Activated CD4-positive, alpha-beta T cell treated with anti-CD3 and anti-CD28 coated beads, Interleukin-2, amount 50 U/mL, for 24 hours (primary cell): ENCODE measurements at places on chromosomes 7 and 10.

GRCh38 chr10:74320717-74321116 is 169.7 kb downstream of the ADK start:
- no peak for DNase-seq

DNA sequence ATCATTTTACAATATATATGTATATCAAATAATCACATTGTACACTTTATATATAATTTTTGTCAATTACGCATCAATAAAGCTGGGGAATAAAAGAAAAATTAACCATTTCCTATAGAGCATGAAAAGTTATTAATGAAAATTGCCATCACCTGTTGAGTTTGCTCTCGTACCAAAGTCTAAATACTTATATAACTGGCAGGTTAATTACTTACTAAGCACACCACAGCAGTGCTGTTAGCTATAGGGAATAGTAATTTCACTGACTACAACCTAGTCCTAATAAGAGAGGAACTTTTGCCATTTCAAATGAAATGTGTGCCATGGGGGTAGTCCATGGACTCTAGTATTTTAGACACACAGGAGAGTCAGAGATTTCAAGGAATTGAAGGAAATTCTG is 176.9 kb upstream of the COL1A2 start:
- no peak for DNase-seq

GRCh38 chr10:118955531-118955930 is 74.0 kb upstream of the NANOS1 start:
- DNase-seq: no peak

GRCh38 chr10:23172429-23173213 is 19.5 kb upstream of the PTF1A start:
- DNase-seq: no peak

DNA sequence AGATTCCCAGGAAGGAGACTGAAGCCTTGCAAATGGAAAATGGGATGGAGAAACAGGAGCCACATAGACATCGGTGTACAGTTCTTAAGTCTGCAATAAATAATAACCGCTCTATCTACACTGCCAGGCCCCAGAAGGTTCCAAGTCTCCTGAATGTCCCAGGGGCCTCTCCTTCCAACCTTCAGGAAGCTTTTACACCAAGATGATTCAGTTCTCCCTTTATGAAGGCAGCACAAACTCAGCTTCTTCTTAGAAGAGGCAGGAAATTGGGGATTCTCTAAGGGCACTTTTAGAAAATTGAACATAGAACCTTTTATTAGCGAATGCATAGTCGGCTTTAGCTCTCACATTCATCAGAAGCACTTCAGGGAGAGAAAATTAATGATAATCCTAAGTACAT is 130.8 kb upstream of the LYZL1 start:
- DNase-seq: no peak

- no peak for DNase-seq
Measured at GRCh38 chr10:54131833-54132232, 669.2 kb downstream of the PCDH15 start.

DNA sequence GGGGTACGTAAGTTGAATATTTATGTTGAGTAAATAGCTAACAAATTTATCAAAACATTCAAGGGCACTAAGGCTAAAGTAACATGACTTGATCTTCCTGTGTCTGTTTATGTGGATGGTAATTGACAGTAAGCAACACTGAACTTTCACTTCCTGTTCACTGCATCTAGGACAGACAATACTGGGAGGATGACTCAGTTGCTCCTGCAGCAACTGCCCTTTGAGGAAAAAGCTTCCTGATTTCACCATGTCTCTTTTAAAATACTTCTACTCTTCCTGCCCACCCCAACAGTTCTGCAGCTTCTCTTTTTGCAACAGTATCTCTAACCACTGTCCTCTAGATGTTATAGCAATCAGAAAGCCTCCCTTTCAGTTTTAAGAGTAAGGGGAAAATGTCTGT is 76.6 kb upstream of the HGF start:
- DNase-seq: no peak

DNA sequence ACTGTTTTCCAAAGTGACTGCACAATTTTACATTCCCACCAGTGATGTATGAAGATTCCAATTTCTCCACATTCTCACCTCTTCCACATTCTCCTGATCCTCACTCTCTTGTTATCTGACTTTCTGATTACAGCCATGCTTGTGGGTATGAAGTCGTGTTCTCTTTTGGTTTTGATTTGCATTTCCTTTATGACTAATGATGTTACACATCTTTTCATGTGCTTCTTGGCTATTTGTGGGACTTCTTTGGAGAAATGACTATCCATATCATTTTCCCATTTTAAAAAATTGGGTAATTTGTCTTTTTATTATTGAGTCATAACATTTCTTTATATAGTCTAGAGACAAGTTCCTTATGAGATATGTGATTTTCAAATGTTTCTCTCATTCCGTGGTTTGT is 10.5 kb upstream of the GIMAP8 start:
- DNase-seq: no peak

- no peak for DNase-seq
Measured at GRCh38 chr7:115060095-115060870, 138.4 kb downstream of the MDFIC start.

GRCh38 chr10:106158241-106158640 is 1006.3 kb downstream of the SORCS1 start:
- DNase-seq: no peak

DNA sequence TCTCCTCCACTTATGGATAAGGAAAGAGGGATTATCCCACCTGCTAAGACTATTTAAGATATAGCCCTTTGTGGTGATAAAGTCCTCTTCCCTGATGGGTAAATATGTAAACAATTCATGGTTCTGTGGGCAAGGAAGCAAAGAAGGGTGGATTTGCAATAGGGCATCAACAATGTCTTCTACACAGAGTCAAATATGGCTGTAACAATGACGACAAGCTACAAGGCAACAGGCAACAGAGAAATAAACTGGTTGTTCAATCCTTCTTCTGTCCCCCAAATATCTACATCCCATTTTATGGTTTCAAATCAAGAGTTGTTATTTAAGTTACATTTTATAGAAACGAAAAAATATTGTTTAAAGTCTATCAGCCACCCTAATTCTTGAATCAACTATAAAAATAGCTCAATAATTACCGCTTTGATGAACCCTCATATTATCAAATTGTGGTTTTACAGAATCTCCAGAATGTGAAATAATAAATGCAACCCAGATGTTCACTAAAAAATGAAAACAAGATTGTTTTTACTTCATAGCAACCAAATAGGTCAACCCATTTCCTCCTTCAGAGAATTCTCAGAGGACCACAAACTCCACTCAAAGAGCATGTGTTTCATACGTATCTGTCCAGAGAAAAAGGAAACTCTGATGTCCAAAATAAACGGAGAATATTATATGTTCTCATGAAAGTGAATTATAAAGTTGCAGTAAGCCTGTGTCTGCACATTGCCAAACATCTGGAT is 13.8 kb downstream of the CYTH3 start:
- DNase-seq: no peak

- no peak for DNase-seq
Measured at GRCh38 chr10:133257489-133258065, 19.1 kb downstream of the ADAM8 start.

DNA sequence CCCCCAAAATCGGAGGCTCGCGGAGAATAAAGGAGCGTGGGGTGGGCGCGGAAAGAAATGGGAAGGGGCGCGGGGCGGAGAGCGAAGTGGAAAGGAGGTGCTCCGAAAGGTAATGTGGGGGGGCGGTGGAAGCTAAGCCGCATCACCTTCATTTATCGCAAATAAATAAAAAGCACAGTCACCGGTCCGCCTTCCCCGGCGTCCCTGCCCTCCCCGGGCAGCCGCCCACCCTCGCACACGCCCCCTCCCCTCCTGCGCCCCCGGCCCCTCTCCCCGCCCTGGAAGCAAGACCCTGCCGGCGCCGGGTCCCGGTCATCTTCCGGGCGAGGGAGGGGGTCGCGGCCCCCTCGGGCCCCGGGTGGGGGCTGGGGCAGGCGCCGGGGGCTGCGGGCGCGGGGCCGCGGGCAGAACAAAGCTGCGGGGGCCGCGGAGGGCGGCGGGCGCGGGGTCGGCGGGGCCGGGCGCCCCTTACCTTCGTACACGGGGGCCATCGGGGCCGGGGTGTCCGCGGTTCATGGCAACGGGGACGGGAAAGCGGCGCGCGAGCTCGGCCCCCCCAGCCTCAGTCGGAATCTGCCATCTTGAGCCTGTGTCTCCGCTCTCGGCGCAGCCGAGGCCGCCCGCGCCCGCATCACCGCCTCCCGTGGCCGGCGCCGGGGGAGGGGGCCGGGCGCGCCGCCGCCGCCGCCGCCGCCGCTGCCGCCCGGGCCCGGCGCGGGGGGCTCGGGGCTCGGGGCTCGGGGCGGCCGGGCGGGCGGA is 486 bp downstream of the HIPK2 start:
- no peak for DNase-seq

- no peak for DNase-seq
Measured at GRCh38 chr7:710161-710560, 16.3 kb upstream of the DNAAF5 start.

GRCh38 chr10:3950676-3951275 is 165.8 kb upstream of the KLF6 start:
- DNase-seq: no peak

DNA sequence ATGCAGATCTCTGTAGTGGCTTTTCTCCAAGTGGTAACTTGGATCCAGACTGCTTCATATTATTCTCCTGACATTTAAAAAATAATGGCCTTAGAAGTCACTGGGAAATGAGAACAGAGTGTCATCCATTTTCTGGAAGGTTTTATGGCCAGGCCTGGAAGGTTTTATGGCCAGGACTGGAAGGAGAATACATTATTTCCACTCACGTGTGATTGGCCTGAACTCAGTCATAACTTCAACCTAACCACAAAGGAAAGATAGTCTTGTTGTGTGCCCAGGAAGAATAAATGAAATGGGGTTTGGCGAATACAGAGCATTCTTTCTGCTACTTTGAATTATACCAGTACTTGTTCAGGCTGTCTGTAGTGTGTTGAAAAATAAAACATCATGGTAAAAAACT is 360.9 kb downstream of the GPAM start:
- DNase-seq: no peak

DNA sequence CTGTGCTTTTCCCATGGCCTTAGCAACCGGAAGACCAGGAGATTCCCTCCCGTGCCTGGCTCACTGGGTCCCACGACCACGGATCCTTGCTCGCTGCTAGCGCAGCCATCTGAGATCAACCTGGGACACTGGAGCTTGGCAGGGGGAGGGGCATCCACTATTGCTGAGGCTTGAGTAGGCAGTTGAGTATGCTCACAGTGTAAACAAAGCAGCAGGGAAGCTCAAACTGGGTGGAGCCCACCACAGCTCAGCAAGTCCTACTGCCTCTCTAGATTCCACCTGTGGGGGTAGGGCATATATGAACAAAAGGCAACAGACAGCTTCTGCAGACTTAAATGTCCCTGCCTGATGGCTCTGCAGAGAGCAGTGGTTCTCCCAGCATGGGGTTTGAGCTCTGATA is 697.0 kb downstream of the SORCS1 start:
- DNase-seq: no peak

DNA sequence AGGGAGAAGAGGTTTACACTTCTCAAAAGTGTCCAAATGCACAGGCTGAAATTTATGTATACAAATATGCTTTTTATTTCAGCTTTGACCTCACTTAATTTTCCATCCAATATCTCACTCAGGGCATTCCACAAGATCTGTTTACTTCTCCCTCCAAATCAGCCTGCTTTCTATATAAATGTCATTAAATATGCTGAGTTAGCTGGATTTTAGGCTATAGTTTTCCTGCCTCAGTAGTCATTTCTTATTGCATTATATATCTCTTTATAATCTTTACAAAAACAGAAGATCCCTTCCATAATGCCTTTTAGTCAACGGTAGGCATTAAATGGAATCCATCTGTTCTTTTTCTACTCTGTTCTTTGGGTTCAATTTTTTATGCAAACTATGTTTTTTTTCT is 71.7 kb upstream of the KCND2 start:
- DNase-seq: no peak

DNA sequence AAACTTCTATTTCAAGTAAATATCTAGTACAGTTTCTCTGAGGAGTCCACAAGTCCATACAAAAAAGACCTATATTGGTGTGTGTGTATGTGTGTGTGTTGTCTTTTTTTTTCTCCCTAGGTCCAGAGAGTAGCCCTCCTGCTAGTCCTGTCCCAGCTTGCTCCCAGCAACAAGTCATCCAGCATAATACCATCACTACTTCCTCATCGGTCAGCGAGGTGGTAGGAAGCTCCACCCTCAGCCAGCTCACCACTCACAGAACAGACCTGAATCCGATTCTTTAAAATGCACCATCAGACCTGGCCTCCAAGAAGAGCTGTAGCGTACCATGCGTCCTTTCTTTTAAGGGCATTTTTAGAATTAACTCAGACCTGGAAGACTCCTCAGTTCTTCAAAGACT is 139.1 kb downstream of the TRIL start:
- no peak for DNase-seq

GRCh38 chr7:64945503-64946175 is 42.6 kb downstream of the ZNF273 start:
- DNase-seq: no peak

GRCh38 chr10:116147147-116147905 is 125.7 kb downstream of the GFRA1 start:
- no peak for DNase-seq

DNA sequence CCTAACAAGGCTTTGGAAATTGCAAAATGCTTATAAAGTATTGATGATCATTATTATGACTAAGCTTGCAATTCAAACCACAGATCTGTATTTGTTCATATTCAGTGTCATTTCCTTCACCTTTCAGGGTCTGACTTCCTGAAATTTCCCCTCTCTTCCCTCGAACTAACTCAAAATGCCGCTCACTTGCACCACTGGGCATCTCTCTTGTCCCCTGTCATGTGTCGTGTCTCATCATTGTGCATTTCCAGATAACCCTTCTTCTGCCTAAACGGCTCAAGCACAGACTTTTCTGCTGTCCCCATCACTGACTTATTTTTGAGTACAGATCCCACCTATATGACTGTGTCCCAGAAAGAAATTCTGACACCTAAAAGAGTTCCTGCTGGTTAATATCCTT is 41.0 kb upstream of the CELF2 start:
- no peak for DNase-seq

GRCh38 chr10:3873728-3874461 is 88.9 kb upstream of the KLF6 start:
- DNase-seq: peak; percentile 42

GRCh38 chr7:36879021-36879420 is 154.7 kb upstream of the AOAH start:
- no peak for DNase-seq

DNA sequence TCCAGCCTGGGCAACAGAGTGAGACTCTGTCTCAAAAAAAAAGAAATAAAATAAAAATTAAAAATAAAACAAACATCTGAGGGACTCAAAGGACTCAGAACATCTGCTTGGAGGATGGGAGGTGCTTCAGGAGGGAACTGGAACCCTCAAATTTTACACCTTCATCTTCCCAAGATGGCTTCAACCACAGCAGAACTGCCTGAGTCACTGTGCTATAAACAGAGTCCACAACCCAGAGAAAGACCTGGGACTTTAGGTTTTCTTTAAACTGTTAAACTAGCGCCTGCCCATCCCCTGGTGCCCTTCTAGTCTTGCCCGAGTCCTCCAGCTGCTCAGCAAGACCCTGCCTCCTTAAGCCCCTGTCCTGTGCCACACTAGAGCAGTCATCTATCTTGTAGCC is 40.8 kb downstream of the RGS10 start:
- no peak for DNase-seq
